ENCODE measurements at places on chromosomes 4 and X.

- DNase-seq, result no peak
Measured at GRCh38 chrX:78944351-78944750, 840 bp upstream of the P2RY10 start.

DNA sequence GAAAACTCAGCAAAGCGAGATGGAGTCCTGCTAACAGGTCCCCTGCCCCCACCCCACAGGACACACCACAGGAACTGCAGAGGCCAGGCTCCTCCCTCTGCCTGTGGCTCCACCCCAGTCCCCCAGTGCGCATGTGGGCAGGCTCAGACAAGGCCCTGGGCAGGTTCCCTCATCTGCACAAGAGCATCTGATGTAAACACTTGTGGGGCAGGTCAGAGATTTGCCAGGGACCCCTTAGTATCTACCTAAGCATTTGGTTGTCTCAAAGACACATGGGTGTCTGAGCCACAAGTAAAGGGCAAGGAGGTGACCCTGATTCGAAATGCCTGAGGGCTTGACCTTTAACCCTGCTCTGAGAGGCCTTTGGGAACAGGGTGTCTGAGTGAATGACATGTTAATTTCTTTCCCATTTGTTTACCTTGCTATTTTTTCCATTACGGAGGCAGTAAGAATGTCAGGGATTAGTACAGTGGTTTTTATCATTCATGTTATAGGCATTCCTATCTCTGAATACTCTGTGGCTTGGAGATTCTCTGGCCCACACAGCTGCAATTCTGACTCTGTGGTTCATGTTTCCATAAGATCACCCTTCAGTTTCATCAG, 85.3 kb downstream of the ZNF518B start:
- no peak for DNase-seq

DNA sequence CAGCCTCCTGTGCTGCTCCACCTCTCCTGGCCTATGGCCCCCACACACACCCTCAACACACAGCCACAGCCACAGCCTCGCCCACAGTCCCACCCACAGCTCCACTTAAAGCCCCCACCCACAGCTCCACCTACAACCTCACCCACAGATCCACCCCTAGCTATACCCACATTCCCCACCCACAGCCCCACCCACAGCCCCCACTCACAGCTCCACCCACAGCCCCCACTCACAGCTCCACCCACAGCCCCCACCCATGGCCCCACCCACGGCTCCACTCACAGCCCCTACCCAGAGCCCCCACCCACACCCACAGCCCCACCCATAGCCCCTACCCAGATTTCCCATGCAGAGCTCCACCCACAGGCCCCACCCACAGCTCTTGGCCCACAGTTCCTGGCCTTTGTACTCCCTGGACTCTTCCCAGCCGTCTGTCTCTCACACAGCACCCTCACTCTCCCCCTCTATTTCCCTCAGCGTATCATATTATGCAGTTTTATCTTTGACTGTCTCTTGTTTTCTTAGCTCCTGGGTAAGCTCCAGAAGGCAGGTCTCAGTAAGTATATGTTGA, 322.5 kb downstream of the EVC2 start:
- no peak for DNase-seq

DNA sequence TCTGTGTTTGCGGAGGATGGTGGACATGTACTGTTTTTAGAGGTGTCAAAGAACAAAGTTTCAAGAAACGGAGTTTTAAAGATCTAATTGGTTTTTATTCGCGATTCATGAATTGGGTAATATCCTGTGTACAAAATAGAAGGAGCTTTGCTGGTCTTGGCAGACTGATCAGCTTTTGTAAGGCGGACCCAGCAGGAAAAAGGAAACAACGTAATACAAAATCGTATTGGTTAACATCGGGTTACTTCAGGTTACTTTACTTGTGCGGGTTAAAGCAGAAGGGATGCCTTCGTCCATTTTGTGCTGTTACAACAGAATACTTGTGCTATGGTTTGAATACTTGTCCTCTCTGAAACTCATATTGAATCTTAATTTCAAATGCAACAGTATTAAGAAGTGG, 11.4 kb upstream of the NYX start:
- no peak for DNase-seq

- DNase-seq, result no peak
Measured at GRCh38 chrX:22666441-22666840, 333.3 kb upstream of the DDX53 start.

DNA sequence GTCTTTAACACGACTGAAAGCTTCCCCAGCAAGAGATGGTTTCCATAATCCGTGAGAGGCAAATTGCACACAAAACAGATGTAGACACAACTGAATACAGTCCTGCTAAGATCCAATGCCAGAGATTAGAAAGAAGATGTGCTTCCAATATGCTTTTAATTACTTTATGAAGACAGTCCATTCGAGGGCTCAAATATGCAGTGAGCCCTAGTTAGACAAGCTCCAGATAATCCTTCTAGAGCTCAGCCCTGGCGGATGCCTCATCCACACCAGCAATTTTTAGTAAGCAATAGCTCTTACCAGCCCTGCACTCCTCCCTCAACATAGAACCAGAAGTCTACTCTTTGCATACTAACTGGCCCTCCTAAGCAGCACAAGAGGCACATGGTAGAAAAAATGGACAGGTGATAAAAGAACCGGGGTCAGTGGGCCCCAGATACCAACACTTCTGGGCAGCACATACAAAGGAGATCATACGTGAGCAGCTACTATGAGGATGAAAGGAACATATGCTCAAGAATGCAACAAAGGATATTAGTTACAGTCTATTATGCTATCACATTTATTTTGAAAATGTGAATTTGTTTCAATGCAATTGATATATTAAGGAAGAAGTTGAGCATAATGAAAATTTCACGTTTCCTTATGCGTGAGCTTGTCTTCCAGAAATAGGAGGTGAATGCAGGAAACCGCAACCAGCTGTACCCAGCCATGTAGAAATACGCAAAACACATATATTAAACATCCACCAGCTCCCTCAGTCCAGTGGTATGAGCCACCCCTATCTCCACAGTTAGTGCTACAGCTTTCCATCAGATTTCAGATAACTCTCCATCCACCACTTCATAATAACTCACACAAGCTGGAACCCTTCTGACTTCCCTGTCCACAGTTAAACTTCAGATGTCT, 34.3 kb downstream of the GPC4 start:
- DNase-seq, result no peak

DNA sequence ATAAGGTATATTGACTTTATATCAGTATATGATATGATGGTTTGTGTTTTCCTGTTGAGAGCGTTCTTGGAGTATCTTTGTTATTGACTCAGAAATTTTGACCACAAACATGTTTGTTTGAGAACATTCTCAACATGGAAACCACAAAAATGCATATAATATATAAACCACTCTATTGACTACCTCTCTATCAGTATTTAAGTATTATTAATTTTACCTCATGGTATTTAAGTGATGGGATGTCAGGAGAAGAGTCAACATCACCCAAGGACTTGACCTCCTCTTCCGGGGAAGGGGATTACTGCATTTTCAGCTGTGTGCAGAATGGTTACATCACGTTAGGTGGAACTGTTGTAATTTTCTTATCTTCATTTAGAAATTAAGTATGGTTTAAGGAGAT, 54.3 kb upstream of the PUDP start:
- no peak for DNase-seq

GRCh38 chr4:149645790-149646189, 169.9 kb downstream of the IQCM start:
- no peak for DNase-seq

DNA sequence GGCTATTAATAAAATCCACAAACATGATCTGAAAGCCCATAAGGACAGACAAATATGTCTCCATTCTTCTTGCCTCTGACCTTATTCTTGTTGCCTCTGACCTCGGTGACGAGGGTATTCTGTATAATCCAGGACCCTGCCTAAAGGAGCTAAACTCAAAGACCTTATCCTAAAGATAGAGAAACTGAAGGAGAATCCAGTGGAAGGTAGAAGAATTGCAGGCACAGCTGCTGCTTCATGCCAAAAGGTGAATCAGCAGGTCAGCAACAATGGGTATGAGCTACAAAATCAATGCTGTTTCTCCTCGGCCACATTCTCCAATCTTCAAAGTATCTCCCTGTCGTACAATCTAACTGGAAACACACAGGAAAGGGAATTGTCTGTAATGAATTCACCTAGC, 71.4 kb downstream of the INTS6L start:
- DNase-seq, result no peak

DNA sequence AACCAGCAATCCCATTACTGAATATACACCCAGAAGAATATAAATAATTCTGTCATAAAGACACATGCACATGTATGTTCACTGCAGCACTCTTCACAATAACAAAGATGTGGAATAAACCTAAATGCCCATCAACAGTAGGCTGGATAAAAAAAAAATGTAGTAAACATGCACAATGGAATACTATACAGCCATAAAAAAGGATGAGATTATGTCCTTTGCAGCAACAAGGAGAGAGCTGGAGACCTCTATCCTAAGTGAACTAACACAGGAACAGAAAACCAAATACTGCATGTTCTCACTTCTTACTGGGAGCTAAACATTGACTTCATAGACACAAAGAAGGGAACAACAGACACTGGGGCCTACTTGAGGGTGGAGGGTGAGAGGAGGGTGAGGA, 2067.7 kb downstream of the ARAP2 start:
- DNase-seq, result no peak

- DNase-seq, result no peak
Measured at GRCh38 chrX:101025126-101025525, 26.8 kb downstream of the TRMT2B start.

GRCh38 chrX:112874175-112874574, 33.5 kb upstream of the AMOT start:
- DNase-seq, result no peak

DNA sequence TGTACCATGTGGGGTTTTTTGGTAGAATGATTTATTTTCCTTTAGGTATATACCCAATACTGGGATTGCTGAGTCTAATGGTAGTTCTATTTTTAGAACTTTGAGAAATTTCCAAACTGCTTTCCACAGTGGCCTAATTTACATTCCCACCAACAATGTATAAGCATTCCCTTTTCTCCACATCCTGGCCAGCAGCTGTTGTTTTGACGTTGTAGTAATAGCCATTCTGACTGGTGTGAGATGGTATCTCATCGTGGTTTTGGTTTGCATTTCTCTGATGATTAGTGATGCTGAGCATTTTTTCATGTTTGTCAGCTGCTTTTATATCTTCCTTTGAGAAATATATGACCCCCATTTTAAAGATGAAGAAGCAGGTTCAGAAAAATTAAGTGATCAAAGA, 153.7 kb downstream of the CBR4 start:
- no peak for DNase-seq

DNA sequence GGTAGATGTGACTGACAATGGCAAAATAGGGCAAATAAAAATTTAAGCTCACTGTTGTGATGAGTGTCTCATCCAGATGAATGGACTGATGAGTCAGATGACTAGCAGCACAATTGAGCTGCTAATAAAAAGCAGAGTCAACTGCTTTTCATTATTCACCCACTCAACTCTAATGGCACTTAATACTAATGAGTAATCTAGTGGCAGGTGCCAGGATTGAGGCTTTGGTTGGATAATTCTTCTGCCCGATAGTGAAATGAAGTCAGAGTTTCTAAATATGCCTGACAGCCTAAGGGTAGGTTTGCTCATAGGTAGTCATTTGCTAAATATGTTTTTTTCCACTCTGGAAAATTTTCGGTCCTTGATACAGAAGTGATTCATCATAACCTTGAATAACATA, 10.4 kb downstream of the OGT start:
- no peak for DNase-seq

- no peak for DNase-seq
Measured at GRCh38 chr4:90317785-90318184, 190.6 kb downstream of the CCSER1 start.

DNA sequence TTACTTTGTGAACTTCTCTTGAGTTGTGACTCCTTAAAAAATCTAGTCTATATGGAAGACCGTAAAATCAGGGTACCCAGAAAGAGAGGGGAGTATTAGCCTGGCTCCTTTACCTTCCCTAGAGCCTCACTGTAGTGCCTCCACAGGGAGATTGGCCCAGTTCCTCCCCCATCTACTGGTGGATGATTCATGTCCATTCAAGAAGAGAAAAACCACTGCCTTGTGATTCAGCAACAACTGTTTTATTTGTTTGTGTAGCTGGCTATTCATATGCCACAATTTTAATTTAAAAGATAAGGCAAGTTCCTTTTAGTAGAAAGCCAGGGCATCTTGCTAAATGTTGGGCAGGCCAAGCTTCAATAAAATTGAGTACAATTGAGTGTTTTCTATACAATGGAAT, 221.8 kb upstream of the KCNIP4 start:
- DNase-seq, result no peak

GRCh38 chrX:111778591-111778990, 97.4 kb upstream of the TRPC5OS start:
- no peak for DNase-seq

DNA sequence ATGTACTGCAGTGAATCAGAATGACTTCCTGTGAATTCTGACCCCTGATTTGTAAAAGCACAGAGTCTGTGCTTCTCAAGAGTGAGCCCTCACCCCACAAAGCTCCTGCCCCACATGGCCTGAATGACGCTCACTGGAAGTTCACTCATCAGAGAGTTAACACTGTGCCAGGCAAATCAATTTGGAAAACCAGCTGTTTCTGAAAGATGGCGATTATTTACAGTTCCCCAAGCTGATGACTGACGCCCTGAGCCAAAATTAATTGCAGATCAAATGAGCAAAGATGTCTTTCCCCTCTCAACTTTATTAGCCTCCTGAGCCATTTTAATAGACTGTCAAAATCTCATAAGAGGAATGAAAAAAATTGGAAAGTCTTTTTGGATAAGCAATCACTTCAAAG, 118.0 kb downstream of the SLC2A9 start:
- DNase-seq, result no peak

DNA sequence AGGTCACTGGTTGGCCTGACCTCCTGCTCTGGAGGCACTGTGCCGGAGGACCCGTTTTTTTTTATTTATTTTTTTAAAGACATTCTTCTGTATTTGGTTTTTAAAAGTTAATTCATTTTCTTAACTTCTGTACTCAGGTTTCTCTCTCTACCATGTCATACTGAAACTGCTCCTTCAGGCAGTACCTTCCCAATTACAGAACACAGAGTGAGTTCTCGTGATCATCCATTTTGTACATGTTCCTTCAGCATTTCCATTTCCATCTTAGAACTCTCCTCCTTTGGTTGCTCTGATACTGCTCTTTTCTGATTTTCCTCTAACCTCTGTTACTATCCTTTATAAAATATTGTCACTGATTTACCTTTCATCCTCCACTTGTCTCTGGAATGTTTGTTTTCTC, 17.9 kb downstream of the UBE2K start:
- DNase-seq, result no peak

DNA sequence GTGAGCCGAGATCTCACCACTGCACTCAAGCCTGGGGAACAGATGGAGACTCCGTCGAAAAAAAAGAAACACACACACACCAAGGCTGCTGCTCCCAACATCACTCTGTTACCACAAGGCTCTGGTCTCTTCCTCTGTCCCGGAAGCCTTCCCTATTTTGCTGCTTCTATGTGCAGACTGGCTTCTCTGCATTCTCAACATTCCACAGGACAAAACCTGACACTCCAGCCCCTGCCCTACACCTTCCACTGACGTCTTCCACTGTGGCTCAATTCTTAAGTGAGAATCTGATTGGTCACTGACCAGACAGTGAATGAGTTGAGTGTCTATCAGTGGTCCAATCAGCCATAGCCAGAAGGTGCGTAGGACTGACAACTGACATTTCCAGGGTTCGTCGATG, 5.9 kb downstream of the ODAPH start:
- DNase-seq, result no peak

Data from GM12891 (cell line).